ENCODE measurements at places on chromosomes 6 and 20.

GRCh38 chr20:32477594-32478512 is 107.3 kb downstream of the NOL4L start:
- H3K4me1 ChIP-seq, result peaks cover 56% of the 10 kb centered on the region
- H3K27ac ChIP-seq, result peak overlapping the region; percentile 97
- no peak for DNase-seq
- H3K27me3 ChIP-seq, result no peaks in the 10 kb centered on the region
- H3K4me3 ChIP-seq, result no peak overlapping the region
- no peaks in the 10 kb centered on the region for H3K36me3 ChIP-seq

GRCh38 chr6:163841326-163841725 is 426.8 kb downstream of the QKI start:
- no peak for DNase-seq
- no peak overlapping the region for H3K4me3 ChIP-seq
- H3K36me3 ChIP-seq, result no peaks in the 10 kb centered on the region
- H3K27ac ChIP-seq, result no peak overlapping the region
- H3K27me3 ChIP-seq, result no peaks in the 10 kb centered on the region

DNA sequence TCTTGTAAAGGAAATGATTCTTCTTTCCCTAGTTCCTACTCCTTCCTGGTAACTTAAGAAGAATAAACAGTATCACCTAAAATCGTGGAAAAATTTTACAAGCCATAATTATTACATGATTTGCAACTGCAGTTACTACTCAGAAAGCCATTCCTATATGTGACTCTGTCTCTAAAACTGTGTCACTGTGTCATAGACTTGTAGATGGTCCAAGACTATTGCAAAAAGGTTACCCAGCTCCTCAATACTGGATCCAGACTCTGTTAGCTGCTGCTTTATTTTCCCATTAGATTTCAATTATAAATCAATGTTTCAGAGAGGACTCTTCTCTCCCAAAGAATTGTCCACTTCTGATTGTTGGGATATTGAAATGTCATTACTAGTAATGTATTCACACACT is 142.1 kb upstream of the STMND1 start:
- no peak for DNase-seq
- H3K4me1 ChIP-seq, result peaks cover 2% of the 10 kb centered on the region
- no peaks in the 10 kb centered on the region for H3K36me3 ChIP-seq
- no peak overlapping the region for H3K27ac ChIP-seq

- DNase-seq, result no peak
- no peak within 1 kb of the TSS for H3K4me3 ChIP-seq
- no peaks in the 10 kb centered on the region for H3K27me3 ChIP-seq
- H3K4me1 ChIP-seq, result peaks cover 5% of the 10 kb centered on the region
- H3K36me3 ChIP-seq, result no peaks in the 10 kb centered on the region
Measured at GRCh38 chr6:76072562-76072961, at the start of gene IMPG1. TSS of gene IMPG1 (minus strand) at chr6:76072662. CDS start at chr6:76072488, 174 bp downstream.

DNA sequence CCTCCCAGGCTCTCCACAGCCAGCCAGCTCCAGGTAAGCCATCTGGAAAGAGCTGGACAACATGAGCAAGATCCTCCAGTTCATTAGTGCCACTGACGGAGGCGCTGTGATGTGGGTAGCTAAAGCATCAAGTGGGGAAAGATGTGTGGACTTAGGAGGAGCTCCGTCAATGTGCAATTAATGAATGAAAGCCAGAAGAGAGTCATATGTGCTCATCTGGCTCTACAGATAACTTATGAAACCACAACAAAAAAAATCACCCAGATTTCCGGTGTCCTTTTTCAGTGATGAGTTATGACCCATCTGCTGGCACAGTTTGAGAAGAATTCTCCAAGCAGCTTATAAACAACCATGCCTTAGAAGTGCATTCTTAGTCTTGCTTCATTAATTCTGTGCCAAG is 311.7 kb upstream of the PLCB4 start:
- no peaks in the 10 kb centered on the region for H3K4me1 ChIP-seq
- H3K4me3 ChIP-seq, result no peak overlapping the region
- no peak for DNase-seq
- H3K36me3 ChIP-seq, result no peaks in the 10 kb centered on the region
- H3K27me3 ChIP-seq, result no peaks in the 10 kb centered on the region

GRCh38 chr6:51024126-51024525 is 205.5 kb downstream of the TFAP2B start:
- no peak for DNase-seq
- no peak overlapping the region for H3K4me3 ChIP-seq
- H3K27ac ChIP-seq, result no peak overlapping the region
- H3K36me3 ChIP-seq, result no peaks in the 10 kb centered on the region

- H3K27me3 ChIP-seq, result no peaks in the 10 kb centered on the region
- peaks cover 7% of the 10 kb centered on the region for H3K36me3 ChIP-seq
- DNase-seq, result no peak
- no peaks in the 10 kb centered on the region for H3K4me1 ChIP-seq
Measured at GRCh38 chr6:143505537-143505936, 6.0 kb downstream of the FUCA2 start.

DNA sequence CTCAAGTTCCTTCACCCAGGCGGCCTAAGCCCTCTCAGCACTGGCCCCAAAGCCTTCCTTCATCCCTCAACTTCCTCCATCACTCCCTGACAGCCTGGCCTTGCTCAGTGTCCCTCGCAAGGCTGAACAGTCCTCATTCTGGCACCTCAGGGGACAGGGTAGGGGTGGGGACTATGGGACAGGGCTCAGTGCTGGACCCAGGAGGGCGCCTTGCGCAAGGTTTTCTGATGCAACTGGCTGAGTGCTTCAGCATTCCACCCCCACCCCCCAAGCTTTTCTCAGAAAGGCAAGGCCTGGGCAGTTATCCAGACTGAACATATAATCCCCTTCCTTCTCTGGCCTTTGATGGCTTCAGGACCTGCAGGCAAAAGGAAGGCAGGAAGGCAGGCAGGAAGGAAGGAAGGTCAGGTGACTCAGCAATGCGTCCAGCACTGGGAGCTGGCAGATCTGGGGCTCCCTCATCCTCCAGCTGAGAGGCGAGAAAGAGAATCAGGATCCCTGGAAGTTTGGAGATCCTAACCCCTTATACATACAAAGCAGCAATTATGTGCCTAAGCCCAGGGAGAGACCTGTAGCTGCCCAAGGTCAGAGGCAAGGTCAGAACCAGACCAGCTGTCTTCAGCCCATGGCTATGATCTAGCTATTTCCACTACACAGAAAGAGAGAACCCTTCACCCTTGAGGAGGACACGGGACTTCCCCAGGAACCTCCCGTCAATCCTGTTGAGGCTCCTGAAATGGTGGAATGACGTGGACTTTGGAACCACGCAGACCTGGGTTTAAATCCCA is 8.6 kb upstream of the TRIB3 start:
- H3K4me1 ChIP-seq, result no peaks in the 10 kb centered on the region
- no peak overlapping the region for H3K4me3 ChIP-seq
- peak; percentile 96 for DNase-seq
- H3K27ac ChIP-seq, result no peak overlapping the region
- no peaks in the 10 kb centered on the region for H3K27me3 ChIP-seq
- H3K36me3 ChIP-seq, result no peaks in the 10 kb centered on the region
